ENCODE measurements at places on chromosomes 4 and X.

- no peak for DNase-seq
These were observed 95.2 kb downstream of the SLC34A2 start for GRCh38 chr4:25750874-25751273.

DNA sequence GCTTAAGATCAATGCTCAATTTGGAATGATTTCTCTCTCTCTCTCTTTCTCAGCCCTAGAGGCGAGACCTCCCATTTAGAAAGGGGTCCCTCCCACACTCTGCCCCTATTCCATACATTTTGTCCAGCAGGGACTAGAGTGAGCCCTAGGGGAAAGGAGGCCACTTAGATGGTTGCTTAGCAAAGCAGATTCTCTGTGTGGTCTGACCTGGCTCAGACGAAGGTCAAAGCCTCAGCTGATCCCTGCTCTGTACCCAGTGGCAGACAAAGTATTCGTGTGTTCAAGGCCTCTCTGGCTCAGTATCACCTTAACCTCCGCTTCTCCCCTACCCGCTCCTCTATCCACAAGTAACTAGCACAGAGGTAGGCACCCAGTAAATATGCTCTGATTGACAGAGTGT lies 78.4 kb downstream of the HPRT1 start:
- no peak for DNase-seq

- no peak for DNase-seq
These were observed 55.2 kb downstream of the TACR3 start for GRCh38 chr4:103664436-103665075.

GRCh38 chr4:5019274-5019673 lies at the start of gene CYTL1:
CYTL1 (minus strand) TSS chr4:5019458; CDS start chr4:5019445, 13 bp downstream.
- DNase-seq: no peak

DNA sequence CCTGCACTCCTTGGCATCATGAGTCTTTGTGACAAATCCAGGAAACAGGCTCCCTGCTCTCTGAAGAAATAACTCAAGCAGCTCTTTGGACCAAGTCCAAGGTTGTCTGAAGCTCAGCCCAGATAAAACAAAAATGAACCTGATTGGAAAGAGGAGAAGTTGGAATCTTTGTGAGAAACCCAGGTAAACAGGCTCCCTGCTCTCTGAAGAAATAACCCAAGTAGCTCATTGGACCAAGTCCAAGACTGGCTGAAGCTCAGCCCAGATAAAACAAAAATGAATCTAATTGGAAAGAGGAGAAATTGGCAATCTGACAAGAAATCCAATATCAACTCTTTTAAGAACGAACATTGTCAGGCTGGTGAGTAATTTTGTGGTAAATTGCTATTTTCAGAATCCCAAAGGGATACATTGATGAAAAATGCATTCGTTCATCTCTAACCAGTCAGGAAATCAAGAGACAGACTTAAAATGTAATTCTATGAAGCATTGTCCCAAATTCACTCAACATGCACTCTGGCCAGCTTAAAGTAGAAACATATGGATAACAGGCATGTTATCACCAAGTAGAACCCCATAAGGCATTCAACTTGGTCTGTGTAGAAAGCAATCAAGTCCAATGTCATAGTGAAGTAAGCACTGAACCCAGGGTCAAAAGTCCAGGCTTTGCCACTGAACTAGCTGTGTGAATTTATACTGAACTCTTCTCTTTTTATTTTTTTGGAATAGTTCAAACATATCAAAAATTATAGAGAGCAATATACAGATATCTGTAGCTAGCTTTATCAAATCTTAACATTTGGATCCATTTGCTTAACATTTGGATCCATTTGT lies 16.8 kb upstream of the NFXL1 start:
- peak; percentile 53 for DNase-seq

- DNase-seq: no peak
These were observed 9.7 kb upstream of the LSM6 start for GRCh38 chr4:146165840-146166239.

DNA sequence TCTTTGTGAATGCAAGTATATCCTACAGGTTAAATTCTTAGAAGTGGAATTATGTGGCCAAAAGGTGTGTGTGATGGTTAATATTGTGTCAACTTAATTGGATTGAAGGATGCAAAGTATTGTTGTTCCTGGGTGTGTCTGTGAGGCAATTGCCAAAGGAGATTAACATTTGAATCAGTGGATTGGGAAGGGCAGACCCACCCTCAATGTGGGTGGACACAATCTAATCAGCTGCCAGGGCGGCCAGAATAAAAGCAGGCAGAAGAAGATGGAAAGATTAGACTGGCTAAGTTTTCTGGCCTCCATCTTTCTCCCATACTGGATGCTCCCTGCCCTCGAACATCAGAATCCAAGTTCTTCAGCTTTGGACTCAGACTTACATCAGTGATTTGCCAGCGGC lies 76.2 kb upstream of the GBA3 start:
- no peak for DNase-seq

DNA sequence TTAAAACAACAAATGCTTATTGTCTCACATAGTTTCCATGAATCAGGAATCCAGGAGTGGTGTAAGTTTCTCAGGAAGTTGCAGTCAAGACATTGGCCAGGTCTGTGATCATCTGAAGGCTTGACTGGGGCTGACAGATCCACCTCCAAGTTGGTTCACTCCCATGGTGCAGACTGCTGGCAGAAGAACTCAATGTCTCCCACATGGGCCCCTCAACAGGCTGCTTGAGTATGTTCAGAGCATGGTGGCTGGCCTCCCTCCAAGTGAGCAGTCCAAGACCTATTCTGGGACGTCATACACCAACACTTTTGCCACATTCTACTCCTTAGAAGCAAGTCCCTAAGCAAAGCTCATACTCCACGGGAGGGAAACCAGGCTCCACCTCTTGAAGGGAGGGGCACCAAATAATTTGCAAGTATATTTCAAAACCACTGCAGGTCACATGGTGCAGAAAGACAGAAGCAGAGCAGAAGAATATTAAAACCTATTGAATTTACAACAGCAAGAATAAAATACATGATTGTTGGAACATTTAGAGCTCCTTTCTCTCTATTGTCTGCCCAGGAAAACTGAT lies 35.3 kb downstream of the LGI2 start:
- DNase-seq: no peak

GRCh38 chrX:115413246-115413878 lies 123.8 kb downstream of the LUZP4 start:
- peak; percentile 24 for DNase-seq

GRCh38 chr4:71494539-71494938 lies 155.7 kb downstream of the SLC4A4 start:
- no peak for DNase-seq

GRCh38 chr4:79088946-79089691 lies 149.9 kb upstream of the PAQR3 start:
- no peak for DNase-seq

DNA sequence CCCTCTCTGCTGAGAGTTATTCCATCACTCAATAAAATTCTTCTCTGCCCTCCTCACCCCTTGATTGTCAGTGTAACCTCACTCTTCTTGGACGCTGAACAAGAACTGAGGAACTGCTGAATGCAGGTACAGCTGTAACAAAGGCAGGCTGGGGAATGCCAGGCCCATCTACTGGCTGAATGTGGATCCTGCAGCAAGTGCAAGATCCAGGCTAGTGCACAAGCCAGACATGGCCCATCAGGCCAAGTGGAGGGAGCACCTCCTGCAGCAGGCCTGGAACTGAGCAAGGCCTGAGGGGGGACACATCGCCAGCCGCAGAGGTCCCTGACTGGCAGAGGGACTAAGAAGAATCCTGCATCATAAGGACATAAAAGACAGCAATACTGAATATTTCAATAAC lies 411.8 kb upstream of the PCDH10 start:
- DNase-seq: no peak

GRCh38 chr4:184459413-184459812 lies 14.9 kb downstream of the IRF2 start:
- DNase-seq: no peak

- DNase-seq: no peak
These were observed 16.3 kb downstream of the VSIG4 start for GRCh38 chrX:66023385-66024091.

DNA sequence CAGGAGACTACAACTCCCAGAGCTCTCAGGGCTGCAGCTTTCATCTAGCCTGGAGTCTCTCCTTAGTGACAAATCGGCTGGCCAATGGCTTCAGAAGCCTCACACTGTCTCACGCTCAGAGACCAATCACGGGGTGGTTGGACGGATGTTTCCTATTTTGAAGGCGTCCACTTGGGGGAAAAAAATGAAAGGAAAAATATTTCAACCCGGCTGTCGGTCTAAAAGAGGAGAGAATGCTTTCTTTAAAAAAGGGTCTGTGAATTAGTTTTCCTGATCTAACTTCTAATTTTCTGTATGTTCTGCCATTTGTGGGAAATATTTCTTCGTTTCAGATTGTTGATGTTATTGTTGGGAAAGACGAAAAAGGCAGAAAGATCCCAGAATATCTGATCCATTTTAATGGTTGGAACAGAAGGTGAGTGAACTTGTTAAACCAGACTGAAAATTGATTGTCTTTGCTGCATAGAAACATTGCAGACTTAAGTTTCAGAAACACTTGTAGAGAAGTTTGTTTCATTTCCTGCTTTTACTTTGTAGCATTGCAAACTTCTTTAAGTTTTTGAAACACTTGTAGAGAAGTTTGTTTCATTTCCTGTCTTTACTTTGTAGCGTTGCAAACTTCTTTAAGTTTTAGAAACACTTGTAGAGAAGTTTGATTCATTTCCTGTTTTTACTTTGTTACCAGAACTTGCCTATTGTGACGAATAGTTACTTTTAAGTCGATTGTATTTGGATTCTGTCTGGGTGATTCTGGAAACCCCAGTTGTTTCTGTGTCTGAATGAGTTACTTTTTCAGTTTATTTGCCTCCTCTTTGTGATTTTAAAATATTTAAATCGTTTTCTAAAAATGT lies 1.6 kb downstream of the MSL3 start:
- peak; percentile 64 for DNase-seq

DNA sequence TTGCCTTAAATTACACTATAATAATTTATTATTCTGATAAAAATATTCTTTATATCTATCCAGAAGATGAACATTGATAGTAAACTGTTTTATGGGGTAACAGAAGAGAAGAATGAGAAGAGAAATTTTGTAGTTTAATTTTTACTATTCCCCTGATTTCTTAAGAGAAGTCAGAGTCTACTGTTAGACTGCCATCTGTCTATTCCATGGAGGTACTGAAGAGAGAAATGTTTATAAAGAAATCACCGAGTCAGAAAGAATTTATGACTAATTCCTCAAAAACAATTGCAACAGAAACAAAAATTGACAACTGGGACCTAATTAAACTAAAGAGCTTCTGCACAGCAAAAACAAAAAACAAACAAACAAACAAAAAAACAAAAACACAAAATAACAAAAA lies 149.9 kb downstream of the FGF16 start:
- DNase-seq: no peak

DNA sequence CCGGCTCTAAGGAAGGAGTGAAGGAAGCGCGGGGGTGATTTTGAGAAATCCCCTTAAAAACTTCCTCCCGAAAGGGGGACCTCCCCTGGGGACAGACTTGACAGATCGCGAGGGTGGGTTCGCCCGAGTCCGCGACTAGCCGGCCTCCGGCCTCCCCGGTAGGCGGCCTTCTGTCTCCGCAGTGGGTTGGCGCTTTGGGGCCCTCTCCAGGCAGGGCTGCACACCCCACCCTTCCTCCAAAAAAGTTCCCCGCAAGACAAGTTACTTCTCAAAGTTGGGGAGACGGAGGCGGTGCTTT lies 24.8 kb downstream of the HOPX start:
- no peak for DNase-seq

DNA sequence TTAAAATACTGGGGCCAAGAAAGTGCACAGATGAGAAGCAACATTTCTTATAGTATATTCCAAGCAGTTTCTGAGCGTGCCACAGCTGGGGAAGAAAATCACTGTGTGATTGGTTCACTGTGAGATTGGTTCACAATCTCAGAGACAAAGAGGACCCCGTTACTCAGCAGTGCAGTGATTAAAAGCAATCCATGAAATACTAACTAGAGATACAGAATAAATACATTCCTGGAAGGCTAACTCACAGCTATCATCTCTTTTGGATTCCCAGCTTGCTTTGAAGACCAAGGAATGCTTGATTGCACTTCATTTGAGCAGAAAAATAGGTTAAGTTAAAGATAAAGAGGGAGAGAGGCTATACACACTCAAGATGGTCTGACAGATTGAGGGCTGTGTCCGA lies 132.1 kb upstream of the RAPGEF2 start:
- no peak for DNase-seq

GRCh38 chr4:27789773-27790172 lies 929.1 kb downstream of the STIM2 start:
- DNase-seq: no peak

- no peak for DNase-seq
These were observed 16.1 kb upstream of the KLB start for GRCh38 chr4:39390603-39391002.

- no peak for DNase-seq
These were observed 28.1 kb downstream of the XAGE5 start for GRCh38 chrX:52839137-52839536.

GRCh38 chr4:34720571-34720970 lies 1523.7 kb downstream of the ARAP2 start:
- no peak for DNase-seq

GRCh38 chr4:129641179-129641578 lies 545.2 kb downstream of the C4orf33 start:
- DNase-seq: no peak

- no peak for DNase-seq
These were observed 26.6 kb downstream of the NFKB1 start for GRCh38 chr4:102527695-102528283.

GRCh38 chrX:3599802-3600430 lies 113.5 kb downstream of the PRKX start:
- DNase-seq: no peak

DNA sequence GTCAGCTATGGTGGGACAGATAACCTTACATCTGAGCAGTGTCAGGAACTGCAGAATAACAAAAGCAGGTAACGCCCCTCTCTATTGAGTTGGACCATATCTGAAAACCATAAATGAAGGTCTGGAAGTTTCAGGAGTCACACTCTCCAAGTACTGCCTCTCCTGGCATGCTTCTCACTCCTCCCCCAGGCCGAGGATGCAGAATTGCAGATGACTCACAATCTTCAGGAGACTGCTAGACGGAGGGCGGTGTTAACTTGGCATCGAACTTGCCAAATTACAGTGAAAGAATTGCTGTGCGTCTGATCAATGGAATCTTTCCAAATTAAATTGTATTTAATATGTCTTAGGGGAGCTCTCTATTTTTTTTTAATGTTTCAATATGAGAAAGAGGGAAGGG lies 67.1 kb upstream of the TRIM2 start:
- DNase-seq: no peak

DNA sequence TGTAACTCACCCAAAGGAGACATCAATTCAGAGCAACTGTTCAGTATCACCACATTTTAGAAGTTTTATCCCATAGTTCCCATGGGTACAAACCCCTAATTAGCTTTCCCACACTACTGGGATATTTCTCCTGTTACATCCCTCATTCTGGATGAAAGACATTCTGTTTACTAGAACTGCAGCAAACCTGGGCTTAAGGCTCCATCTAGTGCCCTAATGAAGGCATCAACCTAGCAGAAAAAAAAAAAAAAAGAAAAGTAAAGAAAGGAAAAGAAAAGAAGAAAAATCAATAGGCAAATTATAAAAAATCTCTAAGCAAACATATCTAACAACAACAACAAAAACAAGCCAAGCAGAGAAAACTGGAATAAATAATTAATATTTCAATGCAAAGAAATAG lies 133.7 kb upstream of the CPXCR1 start:
- no peak for DNase-seq

- DNase-seq: no peak
These were observed 21.8 kb upstream of the FTHL17 start for GRCh38 chrX:31093639-31093975.
